ENCODE measurements at places on chromosomes 4 and X.

GRCh38 chr4:179536694-179537093 is 2094.5 kb upstream of the AGA start:
- DNase-seq: no peak

- DNase-seq: peak; percentile 39
These were observed 156.6 kb upstream of the CASK start for GRCh38 chrX:42079968-42080367.

DNA sequence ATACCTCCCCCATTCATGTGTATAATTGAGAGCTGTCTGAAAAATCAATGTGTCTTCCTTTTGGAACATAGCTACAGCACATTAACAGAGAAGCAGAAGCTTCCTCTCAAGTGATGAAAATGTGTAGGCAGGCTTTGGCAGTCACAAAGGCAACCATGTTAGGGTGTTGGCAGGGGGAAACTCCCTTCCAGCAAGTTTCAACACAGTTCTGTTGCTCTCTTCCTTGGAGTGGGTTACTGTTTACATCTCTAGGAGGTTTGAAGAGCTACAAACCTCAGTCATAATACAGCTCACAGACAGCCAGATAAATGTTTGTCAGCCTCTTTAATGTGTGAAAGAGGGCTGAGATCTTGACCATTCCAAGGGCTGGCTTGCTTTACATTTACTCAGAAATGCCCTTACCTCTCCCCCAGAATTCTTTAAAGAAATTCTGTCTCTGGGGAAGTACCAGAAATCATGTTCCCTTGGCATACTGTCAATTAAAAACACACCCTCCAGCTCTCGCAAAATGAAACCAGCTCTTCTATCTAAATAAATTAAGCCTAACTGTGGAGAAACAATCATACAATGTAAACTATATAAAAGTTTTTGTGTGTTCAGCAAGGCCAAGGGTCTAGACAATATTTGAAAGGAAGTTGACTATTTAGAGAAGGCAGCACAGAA is 18.9 kb downstream of the ZBTB33 start:
- DNase-seq: no peak

GRCh38 chrX:129813662-129814368 is 29.9 kb downstream of the ZDHHC9 start:
- DNase-seq: no peak

- DNase-seq: no peak
These were observed 83.3 kb downstream of the EFNB1 start for GRCh38 chrX:68912113-68912512.

DNA sequence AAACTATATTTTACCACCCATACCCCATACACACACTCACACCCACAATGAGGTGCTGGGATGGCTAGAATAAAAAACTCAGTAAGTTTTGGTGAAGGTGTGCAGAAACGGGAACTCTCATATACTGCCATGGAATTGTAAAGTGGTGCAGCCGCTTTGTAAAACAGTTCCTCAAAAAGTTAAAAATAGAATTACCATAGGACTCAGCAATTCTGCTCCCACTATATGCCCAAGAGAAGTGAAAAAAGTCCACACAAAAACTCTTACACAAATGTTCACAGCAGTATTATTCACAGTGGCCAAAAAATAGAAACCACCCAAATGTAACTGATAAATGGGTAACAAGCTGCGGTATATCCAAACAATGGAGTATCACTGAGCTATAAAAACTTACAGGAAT is 6.5 kb downstream of the CENPU start:
- DNase-seq: no peak

- no peak for DNase-seq
These were observed 166.0 kb downstream of the FHIP1A start for GRCh38 chr4:151574968-151575367.

Measured in astrocyte (in vitro differentiated cells and primary cell).